GM13976 (cell line): ENCODE measurements at places on chromosomes 5 and 9.

DNA sequence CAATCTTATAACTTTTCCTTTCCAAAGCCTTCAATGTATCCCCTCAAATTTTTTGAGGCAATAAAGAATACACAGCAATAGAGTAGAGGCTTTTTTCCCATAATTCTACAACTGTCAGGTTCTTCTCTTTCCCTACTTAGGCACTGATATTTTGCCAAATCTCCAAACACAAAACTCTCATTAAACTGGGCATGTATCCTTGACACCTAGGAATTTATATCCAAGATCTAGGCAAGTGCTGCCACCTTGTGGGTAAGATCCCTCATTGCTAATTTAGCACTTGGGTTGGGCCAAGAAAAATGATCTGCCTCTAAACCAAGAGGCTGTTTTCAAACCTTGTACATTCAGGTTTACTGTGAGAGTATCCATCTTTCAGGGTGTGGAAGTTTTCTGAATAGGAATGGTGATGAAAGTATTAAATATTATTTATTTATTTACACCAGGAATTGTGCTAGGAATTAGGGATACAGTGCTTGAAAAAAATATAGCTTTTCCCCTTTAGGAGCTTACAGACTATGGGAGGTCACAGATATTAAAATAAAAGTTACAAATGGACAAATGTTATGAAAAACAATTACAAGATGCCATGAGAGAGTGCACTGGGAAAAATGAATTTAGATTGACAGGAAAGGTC is 17.6 kb downstream of the TSTD2 start:
- DNase-seq = peak; percentile 64

DNA sequence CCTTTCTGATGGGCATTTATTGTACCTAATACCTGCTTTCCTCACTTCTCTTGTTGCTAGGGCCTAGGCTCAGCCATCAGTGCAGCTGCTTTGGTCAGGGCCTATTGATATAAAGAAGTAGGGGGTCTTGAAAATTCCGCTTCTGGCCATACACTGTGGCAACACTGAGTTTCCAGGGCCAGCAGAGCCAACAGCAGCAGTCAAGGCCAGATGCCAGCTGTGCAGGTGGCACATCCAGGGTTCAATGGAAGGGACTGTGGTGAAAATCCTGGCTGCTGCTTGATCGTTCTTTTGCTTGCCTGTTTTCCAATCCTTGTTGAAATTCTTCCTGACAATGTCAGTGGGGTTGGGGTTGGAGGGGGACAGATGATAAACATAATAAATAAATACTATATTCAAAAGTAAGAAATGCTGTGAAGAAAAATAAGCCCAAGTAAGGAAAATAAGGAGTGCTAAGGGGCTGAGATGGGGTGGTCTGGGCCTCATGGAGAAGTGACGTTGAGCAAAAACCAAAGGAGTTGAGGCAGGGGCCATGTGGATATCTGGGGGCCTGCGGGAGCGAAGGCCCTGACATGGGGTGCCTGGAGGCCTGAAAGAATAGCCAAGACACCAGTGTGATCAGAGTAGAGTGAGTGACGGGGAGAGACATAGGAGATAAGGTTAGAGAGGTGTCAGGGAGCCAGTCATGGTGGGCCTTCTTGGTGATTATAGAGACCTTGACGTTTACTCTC is 91.0 kb upstream of the ALDH1B1 start:
- DNase-seq = no peak

GRCh38 chr5:142795251-142795650 is 25.1 kb downstream of the ARHGAP26 start:
- no peak for DNase-seq

GRCh38 chr9:124754289-124754688 is 16.8 kb downstream of the NR6A1 start:
- no peak for DNase-seq

DNA sequence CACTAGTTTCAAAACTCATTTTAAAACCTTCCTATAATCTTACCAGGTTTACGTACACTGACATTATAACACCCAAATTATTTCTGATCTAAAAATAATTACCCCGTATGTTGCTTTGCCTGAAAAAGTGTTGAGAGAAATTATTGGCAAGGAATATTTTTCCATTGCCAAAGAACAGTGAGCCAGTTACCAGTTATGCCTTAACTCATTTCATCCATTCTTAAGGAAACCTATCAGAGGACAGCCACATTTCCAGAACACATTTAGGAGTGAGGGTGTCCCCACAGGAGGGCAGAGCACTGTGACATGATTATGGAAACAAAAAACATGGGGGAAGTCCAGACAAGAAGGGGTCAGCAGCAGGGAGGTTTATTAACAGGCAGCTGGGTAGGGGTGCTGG is 52.2 kb downstream of the GABBR2 start:
- no peak for DNase-seq

GRCh38 chr5:134791580-134791979 is 33.0 kb downstream of the DDX46 start:
- DNase-seq = no peak

GRCh38 chr9:38127271-38127839 is 58.3 kb upstream of the SHB start:
- DNase-seq = no peak

DNA sequence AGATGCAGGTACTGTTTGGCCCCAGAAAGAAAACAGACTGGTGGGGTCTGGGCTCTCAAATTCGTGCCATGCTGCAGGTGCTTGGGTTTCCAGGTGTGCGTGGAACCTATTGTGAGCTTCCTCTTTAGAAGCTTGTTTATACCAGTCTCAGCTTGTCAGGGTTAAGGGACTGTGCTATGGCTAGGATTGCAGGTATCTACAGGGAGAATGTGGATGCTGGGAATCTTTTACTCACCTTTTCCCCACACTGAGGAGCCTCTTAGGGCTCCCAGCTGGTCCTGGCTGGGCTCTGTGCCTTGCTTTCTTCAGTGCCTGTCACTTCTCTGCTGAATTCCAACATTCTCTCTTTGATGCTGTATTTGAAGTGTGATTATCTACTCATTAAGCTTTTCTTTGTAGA is 111.8 kb downstream of the WDR70 start:
- DNase-seq = no peak

- DNase-seq = no peak
Observed at GRCh38 chr5:133341296-133341695, 271.0 kb downstream of the FSTL4 start.
